Nephron progenitor cell (in vitro differentiated cells): ENCODE measurements at places on chromosomes 2 and 18.

GRCh38 chr18:35029770-35030169 is 11.4 kb upstream of the MAPRE2 start:
- DNase-seq: no peak

DNA sequence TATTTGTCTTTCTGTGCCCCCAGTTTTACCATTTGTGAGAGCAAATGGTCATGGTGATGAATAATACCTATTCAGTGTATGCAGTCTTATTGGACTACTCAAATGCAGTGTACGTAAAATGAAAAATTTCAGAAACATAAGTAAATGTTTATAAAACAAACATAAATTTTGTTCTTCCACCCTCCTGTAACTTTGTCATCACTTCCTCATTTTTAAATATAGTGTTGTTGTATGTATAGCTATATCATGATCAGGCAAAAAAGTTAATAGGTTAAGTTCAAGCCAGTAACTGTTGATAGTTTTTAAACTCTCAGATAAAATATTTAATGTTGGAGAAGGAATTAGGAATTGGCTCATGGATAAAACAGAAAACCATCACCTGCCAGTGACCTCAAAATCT is 93.2 kb downstream of the KLF7 start:
- DNase-seq: no peak

- DNase-seq: no peak
These were observed 27.0 kb upstream of the THUMPD2 start for GRCh38 chr2:39805936-39806608.

GRCh38 chr2:177325554-177325953 is 61.0 kb upstream of the NFE2L2 start:
- DNase-seq: no peak

GRCh38 chr2:193187816-193188215 is 993.1 kb upstream of the TMEFF2 start:
- no peak for DNase-seq

DNA sequence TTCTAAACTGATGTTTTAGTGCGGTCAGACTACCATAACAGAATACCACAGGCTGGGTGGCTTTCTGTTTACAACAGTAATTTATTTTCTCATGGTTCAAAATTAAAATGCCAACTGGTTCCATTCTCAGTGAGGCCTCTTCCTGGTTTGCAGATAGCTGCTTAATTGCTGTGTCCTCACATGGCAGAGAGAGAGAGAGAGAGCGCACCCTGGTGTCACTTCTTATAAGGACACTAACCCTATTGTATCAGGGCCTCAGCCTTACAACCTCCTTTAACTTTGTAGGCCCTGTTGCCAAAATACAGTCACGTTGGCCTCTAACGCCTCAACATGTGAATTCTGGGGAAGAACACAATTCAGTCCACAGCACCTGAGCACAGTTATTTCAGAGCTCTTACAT is 37.5 kb upstream of the ZNF385B start:
- peak; percentile 38 for DNase-seq

DNA sequence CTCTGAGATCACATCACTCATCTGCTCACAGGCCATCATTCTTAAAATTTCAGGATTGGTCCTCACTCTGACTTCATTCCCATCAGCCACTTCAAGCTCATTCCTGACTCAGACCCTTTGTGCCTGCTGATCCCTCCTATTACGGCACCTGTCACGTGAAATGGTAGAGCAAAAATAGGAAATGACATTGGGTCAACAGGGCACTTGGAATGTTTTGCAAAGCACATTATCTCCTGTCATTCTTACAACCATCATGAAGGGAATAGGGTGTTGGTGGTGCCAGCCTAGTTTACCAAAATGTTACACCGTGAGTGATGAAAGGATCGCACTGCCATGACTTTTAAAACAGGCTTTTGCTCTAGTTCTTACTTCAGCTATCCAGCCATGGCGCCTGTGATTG is 61.1 kb downstream of the EIF5B start:
- no peak for DNase-seq

GRCh38 chr2:239577935-239578334 is 177.1 kb upstream of the HDAC4 start:
- no peak for DNase-seq

DNA sequence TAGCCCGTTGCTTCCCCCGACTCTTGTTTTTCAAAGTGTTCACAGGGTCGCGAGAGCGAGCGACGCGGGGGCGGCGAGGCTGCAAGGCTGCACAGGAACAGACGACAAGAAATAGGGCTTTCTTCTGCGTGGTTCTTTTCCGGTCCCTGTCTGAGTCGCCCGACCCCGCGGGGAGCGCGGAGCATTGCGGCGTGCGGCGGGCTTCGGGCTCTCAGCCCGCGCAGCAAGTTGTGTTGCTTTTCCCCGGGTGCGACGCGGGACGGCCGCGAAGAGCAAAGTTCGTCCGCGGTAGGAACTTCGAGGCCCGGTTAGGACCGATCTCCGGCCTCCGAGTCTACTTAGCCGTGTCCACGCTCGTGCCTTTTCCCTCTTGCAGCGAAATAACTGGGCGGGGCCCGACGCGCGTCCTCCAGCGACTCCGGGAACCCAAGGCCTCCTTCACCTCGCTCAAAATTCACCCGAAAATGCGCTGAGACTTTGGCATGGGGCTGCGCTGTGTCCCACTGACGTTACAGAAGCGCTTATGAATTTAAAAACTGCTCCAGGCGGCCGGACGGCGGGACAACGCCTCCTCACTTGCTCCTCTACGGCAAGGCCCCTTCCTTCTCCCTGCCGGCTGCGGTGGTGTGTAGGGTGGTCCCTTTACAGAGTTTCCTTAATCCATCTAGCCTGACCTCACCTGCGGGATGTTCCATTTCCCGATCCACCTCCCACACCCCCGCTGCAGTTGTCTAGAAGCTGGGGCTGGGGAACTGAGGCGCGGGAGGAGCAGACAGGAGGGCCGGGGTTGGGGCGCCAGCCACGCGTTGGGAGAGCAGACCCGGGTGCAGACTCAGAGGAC is 1.5 kb upstream of the BCL2L11 start:
- peak; percentile 38 for DNase-seq
